ENCODE measurements at places on chromosomes 3 and 15. TPM values are rescaled to one million over a fixed set of nuclear protein-coding genes. Genes with fewer than 3 reads are reported as not detected.
A peak's percentile ranks its signal among the peaks of the same experiment; 100 is the strongest.

DNA sequence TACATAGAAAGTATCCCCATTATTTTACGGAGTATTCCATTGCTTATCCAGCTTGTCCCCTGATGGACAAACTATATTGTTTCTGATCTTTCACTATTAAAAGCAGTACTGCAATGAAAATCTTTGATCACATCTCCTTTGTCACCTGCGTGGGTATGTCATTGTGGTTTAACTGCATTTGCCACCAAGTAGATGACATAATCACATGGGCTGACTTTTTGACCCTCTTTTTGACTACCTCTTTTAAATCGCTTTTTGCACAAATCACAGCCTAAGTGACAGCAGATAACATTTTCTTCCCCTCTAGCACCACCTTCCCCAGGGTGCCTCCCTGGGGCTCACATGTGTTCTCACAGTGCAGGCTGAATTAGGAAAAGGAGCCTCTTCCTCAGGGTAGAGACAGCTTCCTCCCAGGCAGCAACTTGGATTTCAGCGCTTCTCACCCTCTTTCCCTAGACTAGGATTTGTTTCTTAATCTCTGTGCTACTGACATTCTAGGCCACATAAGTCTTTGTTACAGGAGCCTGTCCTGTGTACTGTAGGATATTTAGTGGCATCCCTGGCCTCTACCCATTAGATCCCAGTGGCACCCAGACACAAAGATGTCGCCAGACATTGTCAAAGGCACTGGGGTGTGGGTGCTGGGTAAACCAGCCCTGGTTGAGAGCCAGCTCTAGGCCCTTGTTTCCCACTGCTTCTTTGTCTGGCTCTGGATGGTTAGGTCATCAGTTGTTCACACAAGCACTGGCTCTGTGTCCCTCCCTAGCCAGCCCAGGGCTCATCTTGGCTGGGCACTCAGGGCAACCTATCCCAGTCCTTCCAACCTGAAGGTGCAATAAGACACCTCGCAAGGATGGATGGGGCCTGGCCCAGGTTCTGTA, 1.3 kb upstream of the RBP1 start:
- peaks cover 57% of the 10 kb centered on the region for H3K4me1 ChIP-seq
- H3K36me3 ChIP-seq = no peaks in the 10 kb centered on the region
- H3K27me3 ChIP-seq = no peaks in the 10 kb centered on the region
- H3K27ac ChIP-seq = peak overlapping the region; percentile 95

DNA sequence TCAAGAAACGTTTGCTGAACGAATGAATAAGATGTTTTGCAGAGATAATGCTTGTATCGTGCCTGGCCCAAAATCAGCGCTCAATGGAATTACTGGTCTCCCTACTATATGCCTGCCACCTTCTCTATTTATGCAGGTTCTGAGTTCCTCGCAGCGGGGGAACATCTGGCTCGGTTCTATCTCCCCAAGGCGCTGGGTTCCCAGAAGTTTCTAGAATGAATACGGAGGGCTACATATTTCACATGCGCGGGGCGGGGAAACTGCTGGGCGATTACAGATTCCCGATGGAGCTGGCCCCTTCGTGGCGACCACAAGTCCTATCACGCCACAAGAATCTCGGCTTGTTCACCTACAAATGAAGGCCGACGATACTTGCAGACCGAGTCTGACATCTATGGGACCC, 411 bp upstream of the EIF2B5 start:
- H3K4me3 ChIP-seq = peak overlapping the region; percentile 93
- peaks cover 19% of the 10 kb centered on the region for H3K4me1 ChIP-seq
- DNase-seq = no peak
- H3K36me3 ChIP-seq = no peaks in the 10 kb centered on the region
- H3K27ac ChIP-seq = peak overlapping the region; percentile 89

DNA sequence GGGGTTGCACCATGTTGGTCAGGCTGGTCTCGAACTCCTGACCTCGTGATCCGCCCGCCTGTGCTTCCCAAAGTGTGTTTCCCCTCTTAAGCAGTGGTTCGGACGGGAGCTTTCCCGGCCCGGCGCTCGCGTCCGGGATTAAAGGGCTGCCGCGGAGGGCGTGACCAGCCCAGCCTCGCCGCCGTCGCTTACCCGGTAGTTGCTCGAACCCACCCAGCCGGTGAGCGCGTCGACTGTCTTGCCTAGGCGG, 513 bp downstream of the CLASP2 start:
- peaks cover 11% of the 10 kb centered on the region for H3K4me1 ChIP-seq
- H3K36me3 ChIP-seq = no peaks in the 10 kb centered on the region
- no peaks in the 10 kb centered on the region for H3K27me3 ChIP-seq
- peak overlapping the region; percentile 83 for H3K4me3 ChIP-seq
- peak; percentile 68 for DNase-seq
- H3K27ac ChIP-seq = peak overlapping the region; percentile 100

- H3K4me1 ChIP-seq = peaks cover 9% of the 10 kb centered on the region
- DNase-seq = no peak
- H3K27ac ChIP-seq = no peak overlapping the region
- no peaks in the 10 kb centered on the region for H3K27me3 ChIP-seq
- H3K4me3 ChIP-seq = no peak overlapping the region
Measured at GRCh38 chr3:61236556-61236955, 14.7 kb downstream of the FHIT start.

GRCh38 chr3:117892431-117892841, 1142.2 kb downstream of the IGSF11 start:
- DNase-seq = peak; percentile 5
- no peaks in the 10 kb centered on the region for H3K4me1 ChIP-seq
- H3K4me3 ChIP-seq = no peak overlapping the region
- no peaks in the 10 kb centered on the region for H3K27me3 ChIP-seq
- no peaks in the 10 kb centered on the region for H3K36me3 ChIP-seq

The ELP6 gene
- 13.7 TPM for total RNA-seq

The TMEM207 gene
- not detected for total RNA-seq

- H3K36me3 ChIP-seq = no peaks in the 10 kb centered on the region
- no peak overlapping the region for H3K27ac ChIP-seq
- H3K27me3 ChIP-seq = no peaks in the 10 kb centered on the region
- H3K4me1 ChIP-seq = peaks cover 15% of the 10 kb centered on the region
- H3K4me3 ChIP-seq = no peak overlapping the region
- DNase-seq = peak; percentile 8
Measured at GRCh38 chr3:146142757-146143156, 18.2 kb downstream of the PLOD2 start.

DNA sequence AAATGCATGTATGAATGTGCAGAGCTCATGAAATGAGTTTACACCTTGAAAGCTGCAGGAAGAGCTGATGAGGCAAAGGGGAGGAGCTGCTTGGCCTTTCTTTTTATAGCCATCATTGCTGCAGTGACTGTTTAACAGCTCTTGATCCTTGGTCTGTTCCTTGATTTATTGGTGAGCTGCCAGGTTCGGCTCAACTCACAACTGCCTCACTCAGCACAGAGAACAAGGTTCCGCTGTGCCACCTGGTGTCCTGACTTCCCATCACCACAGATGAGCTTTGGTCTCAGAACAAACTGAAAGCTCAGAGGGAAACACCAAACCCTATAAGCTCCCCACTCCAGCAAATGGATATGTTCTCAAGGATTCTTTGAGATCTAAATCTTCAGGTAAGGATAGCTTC, 626.1 kb downstream of the MAGI1 start:
- no peaks in the 10 kb centered on the region for H3K36me3 ChIP-seq
- H3K4me3 ChIP-seq = no peak overlapping the region
- peak; percentile 64 for DNase-seq
- H3K4me1 ChIP-seq = no peaks in the 10 kb centered on the region

DNA sequence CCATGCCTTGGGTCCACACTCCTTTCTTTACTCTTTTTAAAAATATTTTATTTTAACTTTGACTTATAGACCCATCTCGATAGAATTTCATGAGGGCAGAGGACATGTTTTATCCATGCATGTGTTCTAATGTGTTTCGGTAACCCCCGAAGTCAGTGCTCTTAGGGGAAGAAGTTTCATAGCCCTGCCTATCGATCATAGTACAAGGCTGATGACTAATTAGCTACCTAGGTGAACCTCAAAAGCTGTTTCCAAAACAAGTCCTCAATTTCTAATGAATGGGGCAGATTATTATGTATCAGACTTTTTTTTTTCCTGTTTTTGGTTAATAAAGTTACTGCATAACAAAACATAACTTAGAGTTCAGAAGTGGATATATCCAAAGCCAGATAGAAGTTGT, 82.0 kb downstream of the MBNL1 start:
- no peaks in the 10 kb centered on the region for H3K36me3 ChIP-seq
- no peak overlapping the region for H3K27ac ChIP-seq
- no peaks in the 10 kb centered on the region for H3K27me3 ChIP-seq
- peaks cover 14% of the 10 kb centered on the region for H3K4me1 ChIP-seq
- H3K4me3 ChIP-seq = no peak overlapping the region

- no peaks in the 10 kb centered on the region for H3K27me3 ChIP-seq
- H3K27ac ChIP-seq = peak overlapping the region; percentile 17
- DNase-seq = no peak
Measured at GRCh38 chr3:11592445-11593298, 51.0 kb downstream of the VGLL4 start.

DNA sequence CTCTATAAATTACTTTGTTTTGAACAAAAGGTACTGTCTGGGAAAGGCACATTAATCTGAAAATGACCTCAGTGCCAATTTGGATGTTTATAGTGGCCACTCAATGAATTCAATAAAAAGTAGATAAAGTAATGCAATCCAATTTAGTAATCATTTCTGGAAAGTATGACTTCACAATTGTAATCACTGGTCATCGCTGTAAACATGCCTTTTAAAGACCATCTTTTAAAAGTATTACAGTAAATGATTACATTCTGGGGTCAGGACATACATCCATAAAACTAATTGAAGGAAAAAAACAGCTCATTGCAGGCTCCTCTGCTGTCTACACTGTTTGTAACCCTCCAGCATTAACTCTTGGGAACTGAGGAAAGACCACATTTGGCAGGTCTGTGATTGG, 43.2 kb downstream of the HRH1 start:
- DNase-seq = no peak
- no peak overlapping the region for H3K27ac ChIP-seq
- H3K27me3 ChIP-seq = no peaks in the 10 kb centered on the region
- no peaks in the 10 kb centered on the region for H3K4me1 ChIP-seq
- H3K36me3 ChIP-seq = no peaks in the 10 kb centered on the region

- H3K4me3 ChIP-seq = no peak overlapping the region
- peak overlapping the region; percentile 89 for H3K27ac ChIP-seq
- H3K27me3 ChIP-seq = no peaks in the 10 kb centered on the region
- H3K36me3 ChIP-seq = no peaks in the 10 kb centered on the region
Measured at GRCh38 chr15:67023517-67024313, 41.7 kb upstream of the SMAD3 start.

The ZNF619 gene
- 3.9 TPM for total RNA-seq

- H3K4me3 ChIP-seq = no peak overlapping the region
- DNase-seq = no peak
- no peaks in the 10 kb centered on the region for H3K27me3 ChIP-seq
- H3K27ac ChIP-seq = no peak overlapping the region
- H3K36me3 ChIP-seq = no peaks in the 10 kb centered on the region
Measured at GRCh38 chr3:7779331-7779730, 722.3 kb upstream of the LMCD1 start.

The GOLGA8T gene
- total RNA-seq = 0.26 TPM

The CCDC13 gene
- total RNA-seq = 6.3 TPM

The SHC4 gene
- total RNA-seq = not detected

The SLC28A1 gene
- 0.26 TPM for total RNA-seq

The ROPN1 gene
- not detected for total RNA-seq

DNA sequence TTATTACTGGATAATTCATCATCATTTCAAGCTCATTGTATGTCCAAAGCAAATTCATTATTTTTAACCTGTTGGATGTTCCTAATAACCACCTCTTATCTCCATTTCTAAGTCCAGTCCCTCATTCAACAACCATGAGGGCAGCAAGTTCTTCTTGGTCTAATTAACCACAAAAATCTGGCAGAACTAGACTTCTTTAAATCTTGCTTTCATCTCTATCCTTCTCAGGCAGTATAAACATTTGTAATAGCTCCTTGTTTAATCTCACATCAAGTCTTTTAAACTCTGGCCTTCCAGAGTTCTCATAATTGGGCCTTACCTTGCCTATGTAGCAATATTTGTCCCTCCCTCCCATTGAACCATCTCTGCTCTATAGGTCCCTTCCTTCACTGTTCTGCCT, 17.0 kb upstream of the GHSR start:
- H3K4me3 ChIP-seq = no peak overlapping the region
- H3K27ac ChIP-seq = no peak overlapping the region
- no peaks in the 10 kb centered on the region for H3K36me3 ChIP-seq
- no peaks in the 10 kb centered on the region for H3K27me3 ChIP-seq
- H3K4me1 ChIP-seq = no peaks in the 10 kb centered on the region
- DNase-seq = no peak

The BNC1 gene
- not detected for total RNA-seq

DNA sequence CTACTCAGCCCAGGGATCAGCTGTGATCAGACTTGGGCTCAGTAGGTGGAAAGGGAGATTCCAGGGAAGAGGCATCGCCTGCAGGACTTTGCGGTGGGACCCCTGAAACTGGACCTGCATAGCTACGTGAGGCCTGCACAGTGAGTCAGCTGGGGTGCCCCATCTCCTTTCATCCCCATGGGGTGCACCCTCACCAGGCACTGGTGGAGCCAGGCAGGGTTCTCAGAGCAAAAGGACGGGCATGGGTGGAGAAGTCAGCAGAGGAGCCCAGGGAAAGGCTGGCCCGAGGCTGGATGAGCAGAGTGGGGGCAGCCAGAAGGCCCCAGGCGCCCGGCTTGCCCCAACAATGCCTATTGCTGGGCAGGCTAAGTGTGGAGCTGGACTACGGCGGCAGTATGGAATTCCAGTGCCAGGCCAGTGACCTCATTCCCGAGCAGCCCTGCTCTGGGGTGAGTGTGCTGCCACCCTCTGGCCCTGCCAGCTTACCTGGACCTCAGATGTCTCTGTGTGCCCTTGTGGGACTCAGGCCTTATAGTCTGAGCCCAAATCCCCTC, 19.7 kb downstream of the ACAA1 start:
- H3K4me3 ChIP-seq = no peak overlapping the region
- H3K27ac ChIP-seq = no peak overlapping the region
- peaks cover 7% of the 10 kb centered on the region for H3K36me3 ChIP-seq
- no peaks in the 10 kb centered on the region for H3K27me3 ChIP-seq
- DNase-seq = peak; percentile 63

DNA sequence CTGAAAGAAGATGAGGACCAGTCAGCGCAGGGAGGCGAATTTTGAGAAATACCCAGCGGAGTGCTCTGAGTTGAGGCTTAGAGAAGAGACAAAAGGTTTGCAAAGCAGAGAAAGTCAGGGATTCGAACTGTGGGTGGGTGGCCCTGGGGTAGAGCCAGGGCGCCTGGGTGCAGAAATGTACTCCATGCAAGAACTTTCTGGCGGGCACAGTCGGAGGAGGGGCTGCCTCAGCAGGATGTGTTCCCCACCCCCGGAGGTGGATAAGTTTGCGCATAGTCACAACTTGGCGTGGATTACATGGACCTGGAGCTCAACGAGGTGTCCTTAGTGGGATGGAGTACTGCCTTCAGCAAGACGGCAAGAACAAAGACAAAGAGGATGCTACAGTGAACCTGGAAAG, 117.3 kb upstream of the ALDH1A3 start:
- H3K27ac ChIP-seq = no peak overlapping the region
- no peaks in the 10 kb centered on the region for H3K36me3 ChIP-seq
- no peaks in the 10 kb centered on the region for H3K27me3 ChIP-seq

Data from body of pancreas (tissue), 4 donors.